ENCODE measurements at places on chromosomes 3 and 15.

DNA sequence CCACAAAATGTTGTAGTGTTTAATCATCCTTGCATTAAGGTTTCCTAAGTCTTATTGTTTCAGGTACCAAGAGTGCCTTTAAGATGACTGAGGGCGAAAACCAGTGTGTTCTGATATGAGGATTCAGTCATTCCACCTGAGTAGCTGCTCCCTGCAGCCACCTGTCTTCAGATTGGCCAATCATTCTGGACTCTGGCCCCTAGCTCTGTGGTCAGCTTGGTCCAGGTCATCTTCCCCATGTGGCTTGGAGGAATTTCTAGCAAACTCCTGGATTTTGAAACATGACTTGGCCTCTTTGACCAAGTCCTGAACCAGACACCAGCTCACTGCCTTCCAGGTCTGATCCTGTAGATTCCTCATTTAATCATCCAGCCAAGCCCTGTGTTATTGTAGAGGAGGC lies 7.8 kb upstream of the SLC7A14 start:
- DNase-seq: no peak

DNA sequence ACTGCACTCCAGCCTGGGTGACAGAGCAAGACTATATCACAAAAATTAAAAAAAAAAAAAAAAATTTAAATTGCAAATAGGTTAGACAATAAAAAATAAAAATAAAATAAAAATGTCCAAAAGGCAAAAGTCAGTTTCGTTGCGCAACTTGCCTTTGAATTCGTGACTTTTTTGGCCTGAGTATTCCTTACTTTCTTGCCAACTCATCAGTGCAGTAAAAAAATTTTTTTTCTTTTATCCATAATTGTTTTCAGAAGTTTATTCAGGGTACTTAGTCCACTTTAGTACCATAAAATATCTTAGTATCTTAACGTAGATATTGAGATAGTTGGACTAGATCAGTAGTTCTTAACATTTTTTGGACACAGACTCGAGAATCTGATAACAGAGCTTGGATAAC lies 22.4 kb upstream of the CILP start:
- no peak for DNase-seq

- DNase-seq: peak; percentile 62
These were observed 93.1 kb downstream of the RAD18 start for GRCh38 chr3:8870134-8870533.

DNA sequence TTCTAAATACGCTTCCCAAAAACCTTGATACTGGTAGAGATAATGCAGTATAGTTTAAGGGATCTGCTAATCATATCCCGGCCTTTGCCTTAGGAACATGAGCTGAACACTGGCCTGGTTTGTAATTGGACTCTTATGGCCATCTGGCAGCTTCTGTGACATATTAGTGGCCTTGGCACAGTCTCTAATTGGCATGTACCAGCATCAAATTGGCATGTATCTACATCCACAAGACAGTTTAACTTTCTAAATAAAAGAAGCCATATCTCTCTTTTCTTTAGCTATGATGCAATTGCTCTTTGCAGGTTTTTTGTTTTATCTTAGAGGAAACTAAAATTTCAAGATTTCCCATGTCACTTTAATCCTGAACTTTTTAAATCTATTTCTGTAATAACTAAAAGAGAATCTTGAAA lies 44.6 kb upstream of the FILIP1L start:
- peak; percentile 8 for DNase-seq

- no peak for DNase-seq
These were observed 113.8 kb upstream of the MEF2A start for GRCh38 chr15:99452010-99452409.

DNA sequence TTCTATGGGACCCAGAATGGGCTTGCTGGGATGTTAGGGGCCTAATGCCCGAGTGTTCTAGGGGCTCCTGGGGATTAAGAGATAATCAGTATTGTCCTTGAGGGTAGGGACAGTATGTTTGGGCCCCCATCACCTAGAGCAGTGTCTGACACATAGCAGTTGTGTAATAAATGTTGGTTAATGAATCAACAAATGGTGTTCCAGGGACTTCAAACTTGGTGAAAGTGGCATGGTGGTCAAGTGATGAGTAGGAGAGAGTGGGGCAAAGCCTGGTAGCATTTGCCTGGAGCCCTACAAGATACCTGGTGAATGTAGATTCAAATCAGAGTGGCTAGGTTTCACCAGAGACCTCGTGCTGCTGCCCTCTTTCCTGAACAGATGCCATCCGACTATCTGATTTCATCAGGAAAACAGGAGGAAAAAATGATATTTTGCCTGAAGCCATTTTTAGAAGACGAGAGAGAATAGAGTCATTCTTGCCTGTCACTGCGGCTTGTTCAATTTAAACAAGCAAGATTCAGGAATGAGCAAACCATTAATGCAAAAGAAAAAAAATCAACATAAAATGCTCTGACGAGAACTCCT lies 117.3 kb downstream of the RPL22L1 start:
- DNase-seq: no peak

DNA sequence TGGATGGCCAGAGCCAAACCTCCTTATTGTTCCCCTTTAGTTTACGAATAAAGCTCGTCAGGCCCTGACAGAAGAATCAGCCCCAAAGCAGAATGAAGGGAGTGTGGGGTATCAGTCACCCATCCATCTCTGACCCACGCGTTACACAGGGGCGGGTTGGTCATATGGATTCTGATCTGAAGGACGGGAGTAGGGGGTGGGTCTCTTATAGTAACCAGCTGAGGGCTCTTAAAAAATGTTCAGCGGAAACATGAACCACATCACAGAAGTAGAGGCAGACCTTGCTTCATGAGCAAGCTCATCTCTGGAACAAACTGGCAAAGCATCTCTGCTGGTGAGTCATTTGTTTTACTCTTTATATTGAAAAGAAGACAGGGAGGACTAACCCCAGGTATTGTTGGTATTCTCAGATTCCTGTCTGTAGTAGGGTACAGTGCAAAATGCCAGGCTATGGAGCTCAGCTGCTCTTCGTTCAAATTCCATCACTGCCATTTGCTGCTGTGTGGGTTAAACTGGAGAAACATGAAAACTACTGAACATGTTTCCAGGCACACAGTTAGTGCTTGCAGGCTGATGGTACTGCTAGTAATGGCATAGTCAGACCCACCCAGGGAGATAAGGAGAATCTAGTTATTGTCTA lies at the start of gene CXCR6:
Gene CXCR6 (plus strand): TSS at position 258 of the 640 bp plus-strand sequence. CDS start 3,018 bp downstream, outside the sequence.
- no peak for DNase-seq

DNA sequence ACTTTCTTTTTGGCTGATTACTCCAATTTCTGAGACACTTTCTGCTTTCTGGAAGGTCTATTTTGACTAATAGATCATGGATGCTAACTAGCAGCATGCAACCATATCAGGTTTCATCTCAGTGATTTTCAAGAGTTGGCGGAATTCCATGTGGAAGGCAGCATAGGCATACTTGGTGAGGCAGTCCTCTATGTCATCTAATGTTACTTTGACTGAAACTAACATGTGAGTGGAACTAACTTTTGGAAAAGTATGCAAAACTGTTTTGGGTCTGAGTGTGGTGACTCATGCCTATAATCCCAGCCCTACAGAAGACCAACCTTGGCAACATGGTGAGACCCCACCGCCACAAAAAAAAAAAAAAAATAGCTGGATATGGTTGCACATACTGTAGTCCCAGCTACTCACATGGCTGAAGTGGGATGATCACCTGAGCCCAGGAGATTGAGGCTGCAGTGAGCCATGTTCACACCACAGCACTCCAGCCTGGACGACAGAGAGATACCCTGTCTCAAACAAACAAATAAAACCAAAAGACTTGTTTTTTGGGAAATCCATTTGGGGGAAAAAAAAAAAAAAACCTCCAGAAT lies 1033.7 kb downstream of the ROBO1 start:
- peak; percentile 31 for DNase-seq

- no peak for DNase-seq
These were observed 76.8 kb upstream of the ARL6 start for GRCh38 chr3:97687734-97688133.

GRCh38 chr3:147620906-147621305 lies 211.7 kb downstream of the ZIC1 start:
- no peak for DNase-seq

- DNase-seq: no peak
These were observed 11.9 kb upstream of the SCG3 start for GRCh38 chr15:51669381-51669780.

DNA sequence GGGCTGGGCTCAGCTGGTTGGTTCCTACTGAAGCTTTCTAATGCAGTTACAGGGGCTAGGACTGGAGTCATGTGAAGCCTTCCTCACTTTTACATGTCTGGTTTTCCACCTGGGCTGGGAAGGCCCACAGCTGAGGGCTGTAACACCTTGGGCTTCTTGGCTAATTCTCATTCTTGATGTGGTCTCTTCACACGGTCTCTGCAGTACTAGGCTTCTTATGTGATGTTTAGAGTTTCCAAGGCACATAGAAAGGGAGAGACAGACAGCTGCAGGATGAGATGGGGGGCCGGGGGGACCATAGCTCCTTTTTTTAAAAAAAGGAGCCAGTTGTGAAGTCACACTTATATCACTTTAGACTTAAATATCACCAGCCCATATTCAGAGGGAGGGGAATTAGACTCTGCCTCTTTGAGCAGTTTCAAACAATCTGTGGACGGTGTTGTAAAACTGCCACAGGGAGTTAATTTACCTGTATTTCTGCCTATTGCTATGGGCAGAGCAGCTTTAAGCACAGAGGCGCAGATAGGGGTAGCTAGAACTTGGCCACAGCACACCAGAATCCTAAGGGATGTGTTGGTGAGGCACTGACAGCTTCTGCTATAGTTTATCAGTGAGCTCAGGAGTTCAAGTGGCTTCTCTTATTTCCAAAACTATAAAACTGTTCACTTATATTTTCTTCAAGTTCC lies 46.7 kb downstream of the NKIRAS1 start:
- DNase-seq: peak; percentile 58

- peak; percentile 62 for DNase-seq
These were observed 23.2 kb downstream of the RPLP1 start for GRCh38 chr15:69475769-69476358.

DNA sequence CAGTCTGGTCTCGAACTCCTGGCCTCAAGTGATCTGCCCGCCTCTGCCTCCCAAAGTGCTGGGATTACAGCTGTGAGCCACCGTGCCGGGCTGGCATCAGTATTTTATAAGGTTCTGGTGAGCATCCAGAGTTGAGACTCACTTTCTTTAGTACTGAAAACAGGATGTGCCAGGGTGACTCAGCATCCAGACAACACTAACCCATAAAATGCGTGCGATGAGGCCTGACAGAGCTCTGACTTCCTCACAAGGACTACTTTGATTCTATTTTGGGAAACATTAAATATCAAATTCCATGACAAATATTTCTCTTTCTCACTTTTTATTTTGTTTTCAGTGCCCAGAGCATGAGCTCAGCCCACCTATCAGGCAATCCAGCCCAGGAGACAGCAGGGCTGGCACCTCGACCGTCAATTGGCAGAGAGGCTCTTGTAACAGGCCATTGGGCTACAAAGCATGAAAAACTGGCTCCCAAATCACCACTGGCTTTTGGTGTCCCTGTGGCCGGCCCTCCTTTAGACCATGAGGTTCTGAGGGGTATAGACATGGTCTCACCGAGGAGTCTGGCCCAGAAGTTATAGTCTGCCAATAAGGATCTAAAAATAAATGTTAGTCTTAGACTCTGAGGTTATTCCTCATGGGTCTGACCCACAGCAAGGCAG lies 75.0 kb downstream of the FEM1B start:
- peak; percentile 96 for DNase-seq

DNA sequence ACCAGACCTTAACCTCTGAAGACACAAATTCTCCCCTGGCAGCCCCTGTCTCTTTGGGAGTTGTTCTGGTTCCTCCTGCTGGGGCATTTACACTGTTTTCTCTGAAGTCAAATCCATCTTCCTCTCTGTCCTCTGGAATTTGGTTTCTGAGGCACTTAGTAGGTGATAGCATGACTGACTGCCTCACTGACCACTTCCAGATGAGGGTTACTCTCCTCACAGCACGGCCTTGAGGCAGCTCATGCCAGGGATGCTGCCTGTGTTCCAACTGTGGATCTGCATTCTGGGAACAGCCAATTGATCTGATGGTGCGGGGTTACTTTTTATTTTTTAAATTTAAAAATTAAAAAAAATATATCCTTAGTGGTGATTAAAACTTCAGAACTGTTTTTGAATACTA lies 140.9 kb upstream of the ROPN1 start:
- no peak for DNase-seq

DNA sequence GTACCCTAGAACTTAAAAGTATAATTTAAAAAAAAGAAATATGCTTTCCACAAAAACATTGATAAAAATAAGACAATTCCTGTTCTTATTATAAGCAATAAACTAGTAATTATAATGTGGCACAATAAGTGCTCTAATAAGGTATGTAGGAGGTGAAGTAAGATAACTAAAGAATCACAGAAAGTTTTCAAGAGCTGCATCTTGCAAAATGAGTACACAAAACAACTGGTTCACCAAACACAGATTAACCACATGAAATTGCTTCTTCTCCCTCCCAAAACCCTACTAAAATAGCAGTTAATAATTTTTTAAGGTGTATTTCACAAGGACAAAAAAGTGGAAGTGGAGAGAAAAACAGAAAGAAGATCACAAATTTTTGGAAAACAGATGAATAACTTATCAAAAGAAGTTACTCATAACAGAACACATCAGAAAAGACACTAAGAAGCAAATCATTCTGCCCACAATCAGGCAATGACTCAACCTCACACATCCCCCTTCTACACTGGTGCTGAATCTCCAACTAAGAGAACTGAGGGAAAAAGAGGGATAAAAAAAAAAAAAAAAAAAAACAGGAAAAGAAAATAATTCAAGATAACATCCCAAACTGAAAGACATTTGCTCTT lies 64.2 kb downstream of the TBC1D5 start:
- peak; percentile 13 for DNase-seq

- DNase-seq: peak; percentile 89
These were observed 35.6 kb upstream of the GYG1 start for GRCh38 chr3:148955544-148956346.

- DNase-seq: no peak
These were observed 481.4 kb upstream of the THBS1 start for GRCh38 chr15:39099524-39099923.

DNA sequence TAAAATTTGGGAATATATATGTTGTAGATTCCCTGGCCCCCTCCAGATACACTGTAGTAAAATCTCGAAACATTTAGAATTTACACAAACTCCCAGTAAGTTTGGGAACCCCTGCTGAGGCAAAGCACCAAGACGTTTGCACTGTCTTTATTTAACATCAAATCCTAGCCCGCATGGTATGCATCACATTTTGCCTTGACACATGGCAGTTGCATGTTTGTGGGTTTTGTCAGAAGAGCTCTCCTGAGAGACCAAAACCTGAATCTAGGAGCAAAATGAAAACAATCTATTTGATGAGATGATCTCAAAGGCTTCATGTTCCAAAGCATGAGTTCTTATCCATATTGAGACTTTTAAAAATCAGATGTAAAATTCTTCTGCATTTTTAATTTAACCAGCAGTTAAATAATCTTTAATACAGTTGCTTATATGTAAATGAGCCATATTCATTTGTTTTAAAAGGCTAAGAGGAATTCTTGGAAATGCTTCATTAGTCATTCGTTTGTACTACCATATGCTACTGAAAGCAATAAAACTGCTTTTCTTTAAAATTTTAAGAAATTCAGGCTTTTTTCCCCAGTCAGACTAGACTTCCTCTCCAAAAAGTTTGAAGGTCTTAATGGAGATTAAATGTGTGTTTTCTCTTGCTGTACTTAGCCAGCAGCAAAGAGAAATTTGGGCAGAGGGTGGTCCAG lies 105.2 kb upstream of the BOC start:
- peak; percentile 8 for DNase-seq

GRCh38 chr3:159091936-159092335 lies 290.1 kb downstream of the MFSD1 start:
- no peak for DNase-seq
